ENCODE measurements at places on chromosomes 3 and 15.

DNA sequence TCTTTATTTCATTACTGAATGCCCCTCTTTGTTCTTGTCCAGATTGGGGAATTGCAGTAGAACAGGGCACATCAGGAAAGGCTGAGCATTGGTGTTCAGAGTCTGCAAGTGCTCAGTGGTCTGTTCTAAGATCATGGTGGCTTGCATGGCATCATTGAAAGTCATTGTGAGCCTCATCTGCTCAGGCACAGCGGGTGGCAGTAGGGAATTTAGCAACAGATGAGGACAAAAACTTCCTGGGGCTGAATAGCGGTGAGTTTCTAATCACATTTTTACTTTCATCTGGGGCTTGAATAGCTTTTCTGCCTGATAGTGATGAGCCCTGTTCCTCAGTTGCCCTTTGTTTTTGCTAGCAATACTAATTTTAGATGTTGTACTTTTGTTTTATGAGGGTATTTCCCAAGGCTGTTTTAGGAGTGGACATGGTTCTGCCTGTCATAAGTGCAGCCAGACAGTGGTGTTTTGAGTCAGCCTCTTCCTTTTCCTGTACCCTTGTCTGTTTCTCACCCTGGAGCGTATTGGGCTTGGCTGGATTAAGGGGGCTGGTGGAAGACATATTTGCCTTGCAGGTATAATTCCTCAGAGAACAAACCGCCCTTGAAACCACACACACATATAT lies 127.2 kb upstream of the IL12A start:
- DNase-seq, result no peak

GRCh38 chr3:179455954-179456353 lies 4.7 kb upstream of the GNB4 start:
- DNase-seq, result no peak

DNA sequence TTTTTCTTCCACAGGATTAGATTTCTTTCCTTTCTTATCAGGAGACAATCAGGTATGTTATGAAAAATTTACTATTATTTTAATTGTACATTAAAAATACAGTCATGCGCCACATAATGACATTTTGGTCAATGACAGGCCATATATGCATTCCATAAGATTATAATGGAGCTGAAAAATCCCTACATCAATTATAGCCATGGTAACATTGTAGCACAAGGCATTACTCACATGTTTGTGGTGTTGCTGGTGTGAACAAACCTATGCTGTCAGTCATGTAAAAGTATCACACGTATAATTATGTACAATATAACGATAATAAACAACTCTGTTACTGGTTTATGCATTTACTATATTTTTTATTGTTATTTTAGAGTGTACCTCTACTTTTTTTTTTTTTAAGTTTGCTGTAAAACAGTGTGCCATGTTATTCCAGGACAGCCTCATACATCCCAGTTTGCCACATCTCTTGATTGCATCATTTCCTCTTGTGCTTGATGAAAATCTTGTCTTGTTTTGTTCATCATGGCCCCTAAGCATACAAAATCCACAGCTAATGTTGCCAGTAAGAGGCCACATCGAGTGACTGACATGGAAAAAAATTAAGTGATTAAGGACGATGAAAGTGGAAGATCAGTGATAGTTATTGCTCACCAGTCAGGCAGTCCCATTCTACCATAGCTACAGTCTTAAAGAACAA lies 21.4 kb downstream of the CALML4 start:
- no peak for DNase-seq

GRCh38 chr3:49648354-49649019 lies 25.7 kb upstream of the APEH start:
- DNase-seq, result no peak

GRCh38 chr15:73601451-73602445 lies 31.4 kb downstream of the NPTN start:
- DNase-seq, result no peak

- no peak for DNase-seq
Observed at GRCh38 chr15:40259021-40259420, 20.2 kb downstream of the PAK6 start.

DNA sequence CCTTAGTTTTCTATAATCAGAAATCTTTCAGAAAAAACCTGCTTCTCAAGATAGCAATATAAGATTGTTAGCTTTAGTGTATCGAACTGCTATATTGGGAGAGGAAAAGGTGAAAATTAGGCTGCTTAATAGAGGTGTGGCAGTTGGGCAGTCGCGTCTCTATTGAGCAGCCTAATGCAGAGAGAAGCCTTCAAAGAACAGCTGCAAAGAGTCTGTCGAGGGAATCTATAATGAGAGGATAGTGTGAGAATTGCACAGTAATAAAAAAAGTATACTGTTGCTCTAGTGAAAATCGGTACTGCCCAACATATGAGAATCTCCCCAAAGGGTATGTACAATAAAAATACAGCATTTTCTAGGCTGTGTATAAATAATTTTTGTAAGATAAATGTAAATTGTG lies 184.4 kb downstream of the TCF12 start:
- DNase-seq, result no peak

DNA sequence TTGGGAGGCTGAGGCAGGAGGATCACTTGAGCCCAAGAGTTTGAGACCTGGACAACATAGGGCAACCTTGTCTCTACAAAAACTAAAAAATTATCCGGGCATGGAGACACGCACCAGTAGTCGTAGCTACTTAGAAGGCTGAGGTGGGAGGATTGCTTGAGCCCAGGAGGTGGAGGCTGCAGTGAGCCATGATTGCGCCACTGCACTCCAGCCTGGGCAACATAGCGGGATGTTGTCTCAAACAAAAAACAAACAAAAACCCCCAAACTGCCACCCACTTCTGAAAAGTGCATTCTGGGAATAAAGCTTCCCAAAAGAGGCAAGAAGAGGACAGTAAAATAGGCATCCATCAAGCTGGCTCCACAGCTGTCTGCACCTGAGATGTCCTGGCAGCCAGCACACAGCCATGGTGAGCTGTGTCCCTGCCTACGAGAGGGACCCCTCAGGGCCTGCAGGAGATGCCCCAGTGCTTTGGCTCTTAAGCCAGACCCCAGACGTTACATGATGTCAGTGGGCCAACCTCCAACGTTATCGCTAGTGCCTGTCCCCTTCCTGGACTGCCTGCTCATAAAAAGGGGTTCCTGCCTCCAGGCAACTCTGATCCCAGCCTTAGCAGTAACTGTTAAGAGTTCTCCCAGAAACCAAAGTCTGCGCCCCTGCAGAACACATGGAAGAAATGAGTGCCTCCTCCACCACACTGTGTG lies 101.1 kb downstream of the LRIG1 start:
- DNase-seq, result no peak

- no peak for DNase-seq
Observed at GRCh38 chr3:133277813-133278212, 122.0 kb upstream of the BFSP2 start.

GRCh38 chr15:45714590-45715488 lies 80.0 kb downstream of the SQOR start:
- no peak for DNase-seq

GRCh38 chr15:101381671-101382212 lies 86.7 kb upstream of the SNRPA1 start:
- no peak for DNase-seq

DNA sequence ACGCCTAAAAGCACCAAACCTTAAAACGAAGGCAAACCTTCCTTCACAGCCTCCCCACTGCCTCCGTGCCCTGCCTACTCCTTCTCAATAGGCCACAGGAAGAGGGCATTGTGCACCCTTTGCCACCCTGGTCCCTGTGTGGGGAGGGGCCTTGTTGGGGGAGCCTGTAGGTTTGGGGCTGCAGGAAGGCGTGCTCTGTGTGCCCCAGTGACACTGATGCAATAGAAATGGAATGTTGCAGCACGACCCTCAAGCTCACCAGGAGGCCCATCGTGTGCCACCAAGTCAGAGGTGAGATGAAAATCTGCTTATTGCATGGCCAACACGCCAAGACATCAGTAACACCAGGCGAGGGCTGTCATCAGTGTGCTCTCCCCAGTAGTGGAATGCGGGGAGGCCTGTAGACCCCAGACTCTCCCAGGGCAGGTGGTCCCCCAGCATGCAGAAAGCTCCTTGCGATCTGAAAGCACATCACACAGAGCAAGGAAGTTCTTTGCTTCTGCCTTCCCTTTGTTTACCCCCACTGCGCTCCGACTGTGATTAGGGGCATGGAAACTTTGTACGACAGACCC lies 86.2 kb downstream of the ASB7 start:
- no peak for DNase-seq

DNA sequence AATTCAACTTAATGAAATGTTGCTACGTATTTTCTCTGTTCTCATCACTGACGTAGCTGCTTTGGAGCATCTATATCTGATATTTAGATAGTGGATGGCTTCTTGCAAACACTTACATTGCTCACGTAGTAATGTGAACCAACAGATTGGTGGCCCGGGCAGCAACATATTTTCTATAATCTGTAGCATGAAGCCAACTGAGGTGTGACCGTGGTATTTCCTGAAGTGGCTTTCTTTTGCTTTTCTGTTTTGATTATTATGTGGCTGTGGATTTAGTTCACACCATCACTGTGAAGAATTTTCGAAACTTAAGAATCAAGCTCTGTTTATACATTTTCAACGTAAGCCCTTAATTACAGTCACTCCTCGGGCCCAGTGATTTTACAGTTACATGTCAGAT lies 288.5 kb downstream of the LPP start:
- DNase-seq, result no peak

- no peak for DNase-seq
Observed at GRCh38 chr3:7876741-7877297, 624.8 kb upstream of the LMCD1 start.

DNA sequence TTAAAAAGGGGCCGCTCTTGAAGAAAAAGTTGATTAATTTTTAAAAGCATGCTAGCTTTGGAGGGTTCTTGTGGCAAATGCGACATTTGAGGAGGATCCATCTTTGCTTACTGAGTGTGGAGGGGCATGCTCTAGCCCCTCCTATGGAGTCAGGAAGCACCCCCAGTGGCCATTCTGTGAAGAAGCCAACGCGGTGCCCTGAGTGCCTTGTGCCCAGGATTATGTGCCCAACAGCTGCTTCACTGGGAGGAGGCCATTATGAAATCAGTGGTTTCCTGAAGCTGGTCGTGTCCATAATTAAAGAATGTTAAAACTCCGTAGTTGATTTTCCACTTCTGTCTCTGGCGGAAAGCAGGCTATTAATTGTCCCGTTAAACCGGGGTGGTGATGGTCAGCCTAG lies 69.1 kb upstream of the TNFAIP8L3 start:
- no peak for DNase-seq

DNA sequence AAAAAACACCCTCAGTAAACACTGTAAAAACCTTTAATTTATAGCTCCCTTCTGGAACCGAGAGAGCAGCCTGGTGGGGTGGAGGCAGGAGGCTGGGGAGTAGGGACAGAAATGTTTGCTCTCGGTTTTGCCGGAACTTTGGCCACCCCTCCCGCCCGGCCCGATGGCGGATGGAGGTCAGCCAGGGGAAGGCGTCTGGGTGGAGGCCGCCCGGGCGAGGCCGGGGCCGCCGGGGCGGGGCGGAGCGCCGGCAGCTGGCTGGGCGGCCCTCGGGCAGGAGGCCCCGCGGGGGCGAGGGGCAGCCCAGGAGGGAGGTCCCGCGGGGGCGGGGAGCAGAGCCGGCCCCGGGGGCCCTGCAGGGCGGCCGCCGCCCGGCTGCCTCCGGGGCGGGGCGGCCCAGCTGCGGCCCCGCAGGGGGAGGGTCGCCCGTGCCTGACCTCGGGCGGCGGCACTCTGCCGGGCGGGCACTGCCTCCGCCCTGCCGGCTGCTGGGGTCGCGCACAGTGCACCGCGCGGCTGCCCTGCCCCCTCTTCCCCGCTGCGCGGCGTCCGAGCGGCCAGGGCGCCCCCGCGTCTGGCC lies 829 bp upstream of the SKIL start:
- no peak for DNase-seq

- no peak for DNase-seq
Observed at GRCh38 chr15:65553691-65554090, 23.4 kb downstream of the HACD3 start.

- DNase-seq, result no peak
Observed at GRCh38 chr15:81254277-81254915, 57.7 kb downstream of the IL16 start.

DNA sequence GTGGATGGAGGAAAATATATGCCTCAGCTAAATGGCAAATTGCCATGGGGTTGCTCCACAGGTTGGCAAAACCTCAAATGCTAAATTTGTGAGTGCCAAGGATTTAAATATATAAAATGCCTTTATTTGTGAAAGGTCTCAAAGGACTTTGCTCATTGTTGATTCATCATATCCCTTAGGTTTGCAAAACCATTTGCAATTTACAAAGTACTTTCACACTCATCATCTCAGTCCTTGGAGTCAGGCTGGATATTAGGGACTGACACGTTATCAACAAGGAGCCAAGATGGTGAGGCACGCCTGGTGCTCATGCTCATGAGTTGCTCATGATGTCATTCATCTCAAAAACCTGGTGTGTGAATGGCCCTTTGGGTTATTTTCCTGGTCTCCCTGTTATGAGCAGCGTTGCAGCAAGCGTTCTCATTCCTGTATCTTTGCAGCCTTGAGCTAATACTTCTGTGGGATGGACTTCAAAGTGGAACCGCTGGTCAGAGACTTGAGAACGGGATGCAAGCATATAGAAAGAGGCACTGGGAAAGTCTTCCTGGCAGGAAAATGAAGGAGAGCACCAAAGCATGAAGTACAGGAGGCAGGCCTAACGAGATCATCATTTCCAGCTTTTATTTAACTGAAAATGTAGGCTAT lies 66.0 kb downstream of the MYO1E start:
- no peak for DNase-seq

GRCh38 chr3:139443186-139443585 lies 33.1 kb downstream of the RBP2 start:
- no peak for DNase-seq

GRCh38 chr3:43062564-43063040 lies 43.3 kb downstream of the POMGNT2 start:
- no peak for DNase-seq

- DNase-seq, result peak; percentile 46
Observed at GRCh38 chr15:74433592-74434262, at the start of gene SEMA7A. Gene SEMA7A, minus strand, starts transcription at chr15:74433958. Its CDS starts 40 bp downstream, at chr15:74433918.

GRCh38 chr15:73904026-73904815 lies 22.0 kb upstream of the LOXL1 start:
- DNase-seq, result no peak

- DNase-seq, result no peak
Observed at GRCh38 chr3:111045564-111045963, 26.1 kb upstream of the NECTIN3 start.

GRCh38 chr3:42489937-42490227 lies 12.6 kb upstream of the VIPR1 start:
- DNase-seq, result no peak

DNA sequence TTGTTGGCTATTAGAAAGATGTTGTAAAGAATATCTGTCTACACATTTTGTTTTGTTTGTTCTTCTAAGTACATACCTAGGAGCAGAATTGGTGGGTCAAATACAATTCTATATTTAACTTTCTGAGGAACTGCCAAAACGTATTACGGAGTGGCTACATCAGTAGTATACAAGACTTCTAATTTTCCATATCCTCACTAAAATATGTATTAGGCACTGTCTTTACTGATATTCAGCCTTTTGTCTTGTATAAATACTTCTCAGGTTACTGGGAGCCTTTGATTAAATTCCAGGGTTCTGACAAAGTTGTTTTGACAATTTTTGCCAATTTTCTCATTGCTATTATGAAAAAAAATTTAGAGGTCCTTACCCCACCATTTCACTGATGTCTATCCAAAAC lies 146.7 kb downstream of the NR2E3 start:
- DNase-seq, result no peak

GRCh38 chr15:32851572-32851971 lies 133.8 kb downstream of the GREM1 start:
- no peak for DNase-seq
